Naive thymus-derived CD8-positive, alpha-beta T cell (primary cell): ENCODE measurements at places on chromosomes 7 and 10.

GRCh38 chr10:1043532-1043995 lies 5.4 kb downstream of the IDI1 start:
- DNase-seq, result no peak

GRCh38 chr10:6404127-6405072 lies 175.7 kb downstream of the PRKCQ start:
- no peak for DNase-seq

DNA sequence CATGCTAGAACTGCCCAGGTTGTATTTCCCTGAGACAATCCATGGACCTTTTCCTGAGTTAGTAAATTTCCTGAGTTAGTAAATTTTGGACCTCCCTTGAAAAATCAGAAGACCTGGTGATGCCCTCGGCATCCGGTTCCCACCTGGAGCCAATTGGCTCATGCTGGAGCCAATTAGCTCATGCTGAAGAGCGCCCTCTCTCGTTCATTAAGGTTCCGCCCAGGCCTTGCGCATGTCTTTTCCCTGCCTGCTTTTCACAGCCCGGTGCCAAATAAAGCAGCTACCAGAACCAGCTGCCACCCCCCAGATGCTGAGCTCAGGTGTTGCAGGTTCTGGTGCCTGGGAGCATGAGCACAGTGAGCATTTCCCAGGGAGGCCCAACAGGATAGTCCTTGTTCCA lies 96.2 kb downstream of the APBB1IP start:
- no peak for DNase-seq

- DNase-seq, result no peak
Observed at GRCh38 chr7:156017916-156018700, 205.8 kb upstream of the SHH start.

GRCh38 chr10:61283481-61284221 lies 169.5 kb downstream of the TMEM26 start:
- DNase-seq, result no peak

DNA sequence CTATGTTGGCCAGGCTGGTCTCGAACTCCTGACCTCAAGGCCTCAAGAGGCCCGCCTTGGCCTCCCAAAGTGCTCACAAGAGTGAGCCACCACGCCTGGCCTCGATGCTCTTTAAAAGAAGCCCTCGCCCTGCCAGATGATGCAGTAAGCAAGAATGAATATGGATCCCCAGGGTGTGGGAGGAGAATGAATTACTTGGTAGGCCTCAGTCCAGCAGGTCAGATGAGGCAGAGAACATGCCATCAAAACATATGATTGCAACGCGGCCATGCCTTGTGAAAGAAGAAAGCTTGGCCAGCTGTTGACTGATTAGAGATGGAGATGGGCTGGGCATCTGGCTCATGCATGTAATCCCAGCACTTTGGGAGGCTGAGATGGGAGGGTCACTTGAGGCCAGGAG lies 68.7 kb downstream of the CAMK1D start:
- DNase-seq, result no peak

GRCh38 chr10:116073510-116073909 lies 199.5 kb downstream of the GFRA1 start:
- DNase-seq, result no peak

- DNase-seq, result no peak
Observed at GRCh38 chr7:89265631-89266030, 470.1 kb upstream of the TEX47 start.

GRCh38 chr7:140230516-140230860 lies 53.7 kb upstream of the KDM7A start:
- DNase-seq, result peak; percentile 87

DNA sequence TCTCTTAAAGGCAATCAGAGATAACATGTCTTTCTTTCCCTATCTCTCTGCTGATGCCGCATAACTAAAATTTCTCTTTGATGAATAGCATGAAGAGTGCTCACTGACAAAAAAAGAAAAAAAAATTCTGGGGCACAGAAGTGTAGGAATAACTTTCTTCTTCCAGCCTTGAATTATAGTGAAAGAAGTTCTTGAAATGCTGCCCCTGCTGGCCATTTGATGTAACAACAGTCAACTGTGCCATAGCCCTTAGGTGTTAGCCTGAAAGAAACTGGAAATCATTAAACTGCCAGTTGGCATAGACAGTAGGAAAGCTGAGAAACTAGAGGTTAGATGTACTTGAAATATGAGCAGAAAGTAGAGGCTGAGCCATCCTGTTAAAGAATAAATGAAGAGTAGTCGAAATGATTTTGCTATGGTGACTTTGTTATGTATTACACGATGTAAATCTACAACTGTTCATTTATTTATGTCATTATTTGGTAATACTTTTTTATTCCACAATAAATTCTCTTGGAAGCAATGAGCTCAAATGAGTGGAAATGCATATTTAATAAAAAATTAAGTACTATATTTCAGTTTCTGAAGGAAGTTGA lies 48.3 kb upstream of the FAM171A1 start:
- peak; percentile 9 for DNase-seq

GRCh38 chr10:30456266-30456665 lies 22.3 kb downstream of the MAP3K8 start:
- peak; percentile 10 for DNase-seq

DNA sequence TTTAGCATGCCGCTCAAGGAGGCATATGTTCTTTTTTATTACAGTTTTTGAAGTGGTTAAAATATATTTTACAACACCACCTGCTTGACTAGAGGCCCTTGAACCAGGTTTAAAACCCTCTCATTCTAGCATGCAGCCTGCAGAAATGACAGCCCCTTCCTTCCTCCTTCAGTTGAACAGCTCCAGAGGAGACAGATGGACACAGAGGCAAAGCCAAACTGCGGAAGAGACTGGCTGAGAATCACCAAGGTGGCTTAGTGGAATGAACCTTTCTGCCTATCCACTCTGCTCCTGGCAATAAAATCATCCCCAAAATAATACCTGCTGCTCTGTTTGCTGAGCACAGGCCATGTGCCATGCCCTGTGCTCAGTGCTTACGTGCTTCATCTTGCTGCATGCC lies 23.9 kb upstream of the PLPP4 start:
- no peak for DNase-seq

GRCh38 chr7:156684661-156685060 lies 44.1 kb downstream of the RNF32 start:
- DNase-seq, result no peak

DNA sequence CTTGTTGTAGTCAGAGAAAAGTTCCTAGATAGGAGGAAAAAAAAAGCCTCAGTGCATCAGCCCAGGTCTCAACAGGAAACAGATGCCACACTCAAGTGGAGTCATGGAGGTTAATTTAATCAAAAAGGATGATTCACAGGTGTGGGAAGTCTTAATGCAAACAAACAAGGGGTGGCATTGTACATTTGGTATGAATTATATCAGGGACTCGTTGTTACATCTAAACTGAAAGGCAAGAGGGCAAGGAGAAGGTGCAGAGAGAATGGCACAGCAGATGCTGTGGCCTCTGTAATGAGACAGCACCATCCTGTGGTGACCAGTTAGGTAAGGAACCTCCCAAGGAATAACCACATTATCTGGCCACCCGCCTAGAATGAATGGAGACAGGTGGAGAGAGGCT lies 133.7 kb downstream of the PTPRZ1 start:
- no peak for DNase-seq

GRCh38 chr7:120436487-120437060 lies 163.6 kb downstream of the KCND2 start:
- no peak for DNase-seq

DNA sequence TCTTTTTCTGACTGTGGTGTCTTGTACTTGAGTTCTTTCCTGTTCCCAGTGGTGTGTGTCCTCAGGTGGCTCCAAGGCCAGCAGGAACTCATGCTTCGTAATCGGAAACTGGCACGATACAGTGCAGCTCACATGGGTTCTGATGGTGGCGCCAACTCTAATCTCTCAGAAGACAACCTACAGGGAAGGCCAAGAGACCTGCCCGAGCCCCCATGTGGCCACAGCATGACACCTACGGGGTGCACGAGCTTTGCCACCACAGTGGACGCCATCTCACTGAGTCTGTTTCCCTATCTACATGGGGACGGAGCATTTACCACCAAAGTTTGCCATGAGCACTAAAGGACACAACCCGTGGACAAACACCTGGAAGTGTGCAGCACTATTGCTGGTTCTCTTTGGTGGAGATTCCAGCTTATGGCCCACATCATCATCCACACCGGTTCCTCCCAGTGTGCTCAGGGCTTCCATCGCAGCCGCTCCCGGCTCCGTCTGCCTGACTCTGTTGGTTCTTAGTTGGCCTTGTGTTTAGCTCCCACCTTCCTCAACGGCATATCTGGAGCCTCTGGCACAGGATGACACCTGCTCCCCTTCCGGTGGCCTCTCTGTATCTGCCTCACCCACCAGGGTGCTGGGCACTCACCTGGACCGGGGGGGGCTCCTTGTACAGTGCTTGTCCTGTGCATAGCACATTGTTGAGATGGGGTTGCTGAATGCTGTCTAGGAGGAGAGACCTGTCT lies 586.6 kb upstream of the MKI67 start:
- no peak for DNase-seq
